ENCODE measurements at places on chromosomes 6 and 20.

DNA sequence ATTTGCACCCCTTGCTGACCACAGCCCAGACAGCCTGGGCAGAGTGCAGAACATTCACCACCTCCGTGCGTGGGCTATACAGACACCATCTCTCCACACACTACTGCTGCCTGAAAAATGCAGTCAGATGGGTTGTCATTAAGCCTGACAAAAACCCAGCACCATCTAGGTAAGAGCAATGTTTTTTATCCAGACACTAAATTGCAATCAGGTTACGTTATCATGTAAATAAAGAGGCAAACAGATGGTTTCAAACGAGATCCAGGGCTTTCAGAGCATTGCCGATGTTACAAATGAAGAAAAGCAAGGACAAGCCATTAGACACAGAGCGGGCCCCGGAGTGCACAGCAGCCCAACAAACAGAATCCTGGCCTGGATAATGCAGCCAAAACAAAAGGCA is 269.6 kb downstream of the PKHD1 start:
- H3K36me3 ChIP-seq, result no peaks in the 10 kb centered on the region
- peaks cover 16% of the 10 kb centered on the region for H3K27me3 ChIP-seq
- no peak overlapping the region for H3K27ac ChIP-seq
- H3K4me1 ChIP-seq, result no peaks in the 10 kb centered on the region

DNA sequence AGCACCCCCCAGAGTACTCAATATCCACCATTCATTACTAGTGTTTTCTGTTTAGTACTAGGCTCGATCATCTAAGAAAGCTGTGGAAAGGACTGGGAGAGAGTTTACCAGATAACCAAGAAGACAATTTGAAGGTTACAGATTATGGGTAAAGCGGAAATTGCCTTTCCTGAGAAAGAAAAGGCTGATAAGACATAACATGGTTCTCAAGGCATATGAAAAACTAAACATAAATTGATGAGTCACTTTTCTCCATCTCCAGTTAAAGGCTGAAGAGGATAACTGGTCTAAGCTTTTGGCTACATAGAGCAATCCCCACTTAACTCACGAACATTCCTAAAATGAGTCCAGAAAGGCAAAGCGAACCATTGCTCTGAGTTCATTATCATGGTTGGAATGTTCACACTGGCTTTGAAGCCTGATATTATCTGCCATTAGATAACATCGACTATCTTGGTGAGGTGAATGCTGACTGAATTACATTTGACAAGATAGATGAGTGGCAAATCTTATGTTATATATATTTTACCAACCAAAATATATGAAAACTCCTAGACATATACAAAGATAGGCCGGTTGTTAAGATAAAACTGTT is 65.8 kb downstream of the BTBD9 start:
- H3K27me3 ChIP-seq, result no peaks in the 10 kb centered on the region
- no peak for DNase-seq

DNA sequence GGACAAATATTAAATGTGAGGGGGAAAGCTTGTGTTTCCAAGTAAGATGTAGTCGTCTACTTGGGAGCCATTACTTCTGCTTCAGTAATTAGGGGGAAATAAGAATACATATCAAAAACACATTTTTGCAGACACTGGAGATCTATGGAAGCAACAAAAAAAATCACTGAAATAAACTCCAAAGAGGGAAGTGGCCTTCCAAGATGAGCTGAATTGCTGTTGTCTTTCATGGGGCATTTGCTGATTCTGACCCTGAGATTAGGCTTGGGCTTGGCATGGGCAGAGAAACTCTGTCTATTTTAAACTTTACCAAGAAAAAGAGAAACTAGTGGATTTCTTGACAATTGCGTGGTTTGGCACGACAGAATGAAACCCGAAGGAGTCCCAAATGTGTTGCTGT is 120.1 kb downstream of the MAP3K5 start:
- no peak for DNase-seq
- no peaks in the 10 kb centered on the region for H3K27me3 ChIP-seq
- peaks cover 6% of the 10 kb centered on the region for H3K4me1 ChIP-seq
- H3K4me3 ChIP-seq, result no peak overlapping the region

DNA sequence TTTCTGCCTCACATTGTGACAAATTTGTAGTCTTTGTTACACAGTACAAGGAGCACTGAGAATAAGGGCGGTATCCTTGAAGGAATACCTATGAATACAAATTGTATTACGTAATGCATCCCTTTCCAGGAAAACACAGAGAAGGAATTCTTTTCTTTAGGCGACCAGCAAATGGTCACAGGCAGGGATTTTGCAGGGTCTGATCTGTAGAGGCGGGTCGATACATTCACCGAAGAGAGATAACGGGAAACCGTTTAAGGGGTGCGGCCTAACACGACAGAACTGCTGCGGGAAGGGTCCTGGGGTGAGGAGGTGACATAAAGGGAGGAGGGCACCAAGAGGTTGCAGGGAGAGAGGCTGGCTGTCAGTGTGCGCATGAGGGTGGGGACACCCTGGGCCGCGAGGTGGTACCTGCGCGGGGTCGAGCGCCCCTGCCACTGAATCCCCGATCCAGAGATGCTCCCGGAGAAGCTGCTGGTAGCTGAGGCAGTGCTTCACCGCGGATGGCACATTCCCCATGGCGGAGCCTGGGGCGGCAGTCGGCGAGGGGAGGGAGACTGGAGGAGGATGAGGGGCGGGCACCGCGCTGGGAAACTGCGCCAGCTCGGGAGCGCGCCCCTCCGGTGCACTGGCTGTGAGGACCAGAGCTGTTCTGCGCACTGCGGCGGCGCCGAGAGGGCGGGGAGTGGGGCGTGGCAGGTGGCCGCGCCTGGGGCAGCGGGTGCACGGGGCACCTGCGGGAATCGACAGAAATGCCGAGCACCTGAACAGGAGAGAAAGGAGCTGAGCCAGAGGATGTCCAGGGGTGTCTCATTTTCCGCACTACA is at the start of gene HMGCLL1:
TSS of gene HMGCLL1 (minus strand) at position 656 of the 827 bp plus-strand sequence. CDS start at position 519, 137 bp downstream.
- H3K36me3 ChIP-seq, result no peaks in the 10 kb centered on the region
- no peak within 1 kb of the TSS for H3K4me3 ChIP-seq
- DNase-seq, result no peak
- no peaks in the 10 kb centered on the region for H3K4me1 ChIP-seq
- H3K27ac ChIP-seq, result no peak within 1 kb of the TSS

- no peaks in the 10 kb centered on the region for H3K36me3 ChIP-seq
- H3K4me3 ChIP-seq, result no peak overlapping the region
- H3K4me1 ChIP-seq, result no peaks in the 10 kb centered on the region
- peaks cover 16% of the 10 kb centered on the region for H3K27me3 ChIP-seq
These were observed 447.1 kb upstream of the MAP3K7 start for GRCh38 chr6:91033964-91034363.

GRCh38 chr20:32285621-32286371 is 8.3 kb downstream of the KIF3B start:
- DNase-seq, result no peak
- H3K27ac ChIP-seq, result peak overlapping the region; percentile 92
- H3K27me3 ChIP-seq, result no peaks in the 10 kb centered on the region
- H3K4me3 ChIP-seq, result peak overlapping the region; percentile 89
- peaks cover 38% of the 10 kb centered on the region for H3K4me1 ChIP-seq

Measured in T-helper 17 cell (primary cell).